ENCODE measurements at places on chromosomes 13 and 19.
A peak's percentile ranks its signal among the peaks of the same experiment; 100 is the strongest.

DNA sequence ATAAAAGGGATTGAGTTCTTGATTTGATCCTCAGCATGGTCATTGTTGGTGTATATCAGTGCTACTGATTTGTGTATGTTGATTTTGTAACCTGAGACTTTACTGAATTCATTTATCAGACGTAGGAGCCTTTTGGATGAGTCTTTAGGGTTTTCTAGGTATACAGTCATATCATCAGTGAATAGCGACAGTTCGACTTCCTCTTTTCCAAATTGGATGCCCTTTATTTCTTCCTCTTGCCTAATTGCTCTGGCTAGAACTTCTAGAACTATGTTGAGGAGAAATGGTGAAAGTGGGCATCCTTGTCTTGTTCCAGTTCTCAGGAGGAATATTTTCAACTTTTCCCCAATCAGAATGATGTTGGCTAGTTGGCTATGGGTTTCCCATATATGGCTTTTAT lies 27.0 kb downstream of the POMP start:
- DNase-seq, result no peak

GRCh38 chr13:111485491-111486250 lies 165.2 kb downstream of the TEX29 start:
- DNase-seq, result no peak

- DNase-seq, result no peak
Observed at GRCh38 chr13:39929583-39929982, 274.1 kb downstream of the COG6 start.

DNA sequence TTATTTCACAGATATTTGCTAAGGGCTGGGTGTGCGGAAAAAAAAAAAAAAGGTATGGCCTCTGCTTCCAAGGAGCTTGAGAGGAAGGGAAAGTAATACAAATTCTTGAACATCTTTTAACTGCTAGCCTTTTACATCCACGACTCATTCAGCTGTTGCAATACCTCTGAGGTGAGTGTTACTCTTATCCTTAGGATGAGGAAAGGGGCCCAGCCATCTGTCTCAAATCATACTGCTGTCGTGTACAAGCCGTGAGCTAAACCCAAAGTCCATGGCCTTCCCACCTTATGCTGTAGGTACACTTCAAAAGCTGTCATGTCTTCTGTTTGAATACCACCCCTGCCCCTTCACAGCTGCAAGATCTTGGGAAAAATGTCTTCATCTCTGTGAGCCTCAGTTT lies 146.8 kb downstream of the KCNRG start:
- no peak for DNase-seq

DNA sequence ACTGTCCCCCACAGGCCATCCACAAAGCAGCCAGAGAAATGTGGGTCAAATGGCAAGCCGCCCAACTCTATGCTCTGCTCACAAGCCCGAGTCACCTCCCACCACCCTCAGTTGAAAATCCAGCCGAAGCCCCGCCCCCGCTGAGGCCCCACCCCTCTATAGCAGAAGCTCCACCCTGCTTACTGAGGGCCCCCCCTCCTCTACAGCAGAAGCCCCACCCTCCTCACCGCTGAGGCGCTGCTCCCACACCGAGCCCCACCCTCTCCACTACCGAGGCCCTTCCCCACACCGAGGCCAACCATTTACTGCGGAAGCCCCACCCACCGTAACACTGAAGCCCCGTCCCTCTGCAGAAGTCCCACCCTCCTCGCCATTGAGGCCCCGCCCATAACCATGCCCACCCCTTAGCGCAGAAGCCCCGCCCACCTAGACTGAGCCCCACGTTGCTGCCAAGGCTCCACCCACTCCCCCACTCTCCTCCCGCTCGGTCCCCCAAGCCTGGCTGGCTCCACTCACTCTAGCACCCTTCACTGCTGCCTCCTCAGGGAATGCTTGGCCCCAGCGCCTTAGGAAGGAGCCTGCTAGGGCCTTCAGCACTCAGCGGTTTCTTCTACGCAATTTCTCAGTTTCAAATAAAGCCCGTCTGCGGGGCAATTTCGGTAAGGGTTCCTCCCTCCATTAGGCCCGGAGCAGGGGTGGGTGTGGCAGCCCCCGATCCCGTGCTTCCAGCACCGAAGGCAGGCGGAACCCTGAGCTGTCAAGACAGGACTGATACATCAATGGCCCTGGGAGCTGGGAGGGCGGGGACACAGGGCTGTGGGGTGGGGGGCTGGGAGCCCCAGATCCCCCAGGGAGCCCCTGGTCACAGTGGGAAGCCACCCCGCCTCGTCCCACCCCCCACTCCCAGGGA lies 9.0 kb upstream of the MYDGF start:
- DNase-seq, result no peak

GRCh38 chr19:34269081-34269480 lies 14.7 kb downstream of the GARRE1 start:
- DNase-seq, result no peak

DNA sequence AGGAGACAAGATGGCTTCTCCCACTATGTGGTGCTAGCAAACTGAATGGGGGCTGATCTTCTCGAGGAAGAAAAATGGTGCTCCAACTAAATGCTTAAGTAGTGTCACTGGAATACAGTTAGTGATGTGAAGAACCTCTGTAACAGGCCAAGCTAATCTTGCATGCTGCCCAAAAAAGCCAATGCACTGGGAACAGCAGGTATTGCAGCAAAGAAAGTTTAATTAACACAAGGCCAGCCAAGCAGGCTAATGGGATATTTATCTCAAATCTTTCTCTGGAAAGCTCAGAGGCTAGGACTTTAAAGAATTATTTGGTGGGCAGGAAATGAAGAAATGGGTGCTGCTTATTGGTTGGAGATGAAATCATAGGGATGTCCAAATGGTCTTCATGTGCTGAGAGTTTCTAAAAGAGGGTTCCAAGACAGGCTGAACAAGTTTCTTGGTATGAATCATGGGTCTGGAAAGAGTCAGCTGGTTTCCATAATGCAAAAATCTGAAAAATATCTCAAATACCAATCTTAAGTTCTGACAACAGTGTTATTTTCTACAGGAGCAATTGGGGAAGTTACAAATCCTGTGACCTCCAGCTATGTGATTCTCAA lies 1550.5 kb downstream of the SLITRK5 start:
- DNase-seq, result no peak

DNA sequence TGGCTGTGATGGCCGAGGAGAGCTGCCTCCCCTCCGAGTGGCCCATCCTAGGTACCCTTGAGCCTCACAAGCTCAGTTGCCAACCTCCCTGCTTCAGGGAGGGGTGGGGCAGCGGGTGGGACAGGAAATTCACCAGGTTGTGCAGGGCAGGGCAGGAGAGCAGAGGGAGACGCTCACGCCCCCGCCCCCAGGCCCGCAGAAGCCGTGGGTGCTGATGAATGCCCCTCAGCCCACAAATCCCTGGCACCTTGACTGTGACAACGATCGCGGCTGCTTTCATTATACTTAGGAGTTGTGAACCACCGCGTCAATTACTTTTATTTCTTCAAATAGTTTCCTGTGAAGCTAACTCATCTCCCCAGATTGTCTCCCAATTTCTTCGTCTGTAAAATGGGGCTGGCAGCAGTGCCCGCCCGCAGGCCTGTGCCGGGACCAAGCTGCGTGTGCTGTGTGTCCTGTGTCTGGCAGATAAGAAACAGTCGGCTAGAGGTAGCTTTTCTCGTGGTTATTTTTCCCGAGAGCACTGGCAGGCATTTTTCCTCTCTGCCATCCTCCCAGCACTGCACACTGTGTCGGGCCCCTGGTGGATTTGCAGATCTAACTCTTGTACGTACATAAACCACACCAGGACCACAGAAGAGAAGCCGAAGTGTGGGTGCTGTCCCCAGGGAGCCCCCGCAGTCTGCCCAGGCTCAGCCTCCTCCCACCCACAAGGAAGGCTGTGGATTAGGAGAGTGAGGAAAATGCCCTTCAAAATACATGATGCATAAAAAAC lies 7.9 kb upstream of the RASA3 start:
- no peak for DNase-seq

GRCh38 chr13:41847216-41847615 lies 113.7 kb downstream of the VWA8 start:
- DNase-seq, result no peak

GRCh38 chr13:112456138-112457056 lies 80.2 kb downstream of the SPACA7 start:
- DNase-seq, result no peak

GRCh38 chr13:36133950-36134626 lies 2.9 kb upstream of the DCLK1 start:
- peak; percentile 14 for DNase-seq

All from NCI-H1930 (cell line).